Activated CD4-positive, alpha-beta T cell treated with anti-CD3 and anti-CD28 coated beads for 4 hours (primary cell): ENCODE measurements at places on chromosomes 5 and 9.

- DNase-seq = no peak
Measured at GRCh38 chr9:127277099-127277498, 12.5 kb downstream of the GARNL3 start.

GRCh38 chr5:10091701-10092100, 158.0 kb downstream of the ATPSCKMT start:
- no peak for DNase-seq

- DNase-seq = no peak
Measured at GRCh38 chr5:149125386-149125891, 15.9 kb upstream of the ABLIM3 start.

DNA sequence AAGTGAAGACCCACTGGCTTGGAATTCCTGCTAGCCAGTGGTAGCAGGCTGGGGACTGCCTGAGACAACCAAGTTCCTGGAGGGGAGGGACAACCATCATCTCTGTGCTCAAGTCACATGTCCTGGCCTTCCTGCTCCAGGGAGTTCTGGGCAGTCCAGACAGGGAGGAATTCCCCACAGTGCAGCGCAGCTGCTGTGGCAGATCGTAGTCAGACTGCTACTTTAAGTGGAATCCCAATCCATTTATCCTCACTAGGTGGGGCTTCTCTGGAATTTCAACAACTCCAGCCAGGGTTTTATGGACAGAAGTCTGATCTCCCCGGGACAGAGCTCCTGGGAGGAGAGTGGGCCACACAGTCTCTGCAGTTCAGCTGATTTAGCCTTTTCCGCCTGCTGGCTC, 20.9 kb upstream of the OR5C1 start:
- DNase-seq = no peak

DNA sequence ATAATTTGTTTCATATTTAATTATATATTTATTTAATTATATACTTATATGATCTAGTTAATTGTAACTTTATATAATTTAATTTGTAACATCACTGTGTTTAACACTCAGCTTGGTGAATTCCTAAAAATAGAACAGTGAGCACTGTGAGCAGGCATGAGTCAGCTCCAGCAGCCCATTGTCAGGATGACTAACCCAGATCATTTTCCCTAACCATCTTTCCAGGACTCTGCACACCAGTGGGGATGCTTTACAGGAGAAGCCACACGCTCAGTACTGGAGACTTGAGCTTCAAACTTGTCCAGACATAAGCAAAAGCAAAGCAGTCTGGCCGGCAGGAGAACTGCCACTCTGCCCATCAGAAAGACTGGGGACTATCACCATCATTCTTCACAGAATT, 446.2 kb upstream of the TRPC7 start:
- no peak for DNase-seq

DNA sequence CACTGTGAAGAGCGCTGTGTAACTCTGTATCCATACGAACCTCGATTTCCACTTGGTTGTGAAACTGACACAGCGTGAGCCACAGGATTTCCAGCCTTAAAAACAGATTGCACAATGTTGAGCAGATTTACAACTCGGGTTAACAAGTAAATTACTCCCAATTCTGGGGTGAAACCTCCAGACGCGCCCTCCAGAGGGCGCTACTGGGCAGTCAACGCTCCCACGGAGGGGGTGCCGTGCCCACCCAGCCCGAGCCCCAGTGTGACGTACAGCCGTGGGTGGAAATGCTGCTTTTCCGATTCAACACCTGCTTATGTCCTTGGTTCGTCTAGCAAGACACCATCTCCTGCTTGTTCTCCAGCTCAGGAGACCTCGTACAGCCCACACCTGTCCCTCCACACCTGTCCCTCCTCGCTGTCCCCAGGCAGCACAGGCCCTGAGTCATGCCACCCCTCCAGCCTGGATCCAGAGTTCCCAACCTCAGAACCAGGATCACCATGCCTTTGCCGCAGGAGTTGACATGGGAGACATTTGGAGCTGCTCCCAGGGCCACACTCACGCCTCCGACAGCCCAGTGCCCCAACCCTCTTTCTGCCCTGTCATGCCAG, 34.4 kb upstream of the SLC6A3 start:
- peak; percentile 28 for DNase-seq

GRCh38 chr5:32150366-32150765, 23.8 kb downstream of the GOLPH3 start:
- DNase-seq = no peak

DNA sequence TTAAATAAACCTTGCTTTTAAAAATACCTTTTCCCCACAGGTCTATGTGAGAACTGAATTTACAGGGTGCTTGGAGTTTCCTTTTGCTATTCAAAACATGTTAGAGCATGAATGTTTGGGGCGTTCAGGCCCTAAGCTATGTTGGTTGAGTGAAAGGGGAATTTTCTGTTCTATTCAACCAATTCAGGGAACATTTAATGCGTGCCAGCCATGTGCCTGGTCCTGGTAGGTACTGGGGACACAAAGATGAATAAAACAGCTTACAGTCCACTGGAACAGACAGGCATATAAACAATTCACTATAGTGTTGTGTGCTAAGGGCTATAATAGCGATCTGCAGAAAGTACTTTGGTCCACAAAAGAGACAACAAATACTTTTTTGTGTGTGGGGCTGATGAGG, 108.5 kb downstream of the ZSWIM6 start:
- DNase-seq = no peak

DNA sequence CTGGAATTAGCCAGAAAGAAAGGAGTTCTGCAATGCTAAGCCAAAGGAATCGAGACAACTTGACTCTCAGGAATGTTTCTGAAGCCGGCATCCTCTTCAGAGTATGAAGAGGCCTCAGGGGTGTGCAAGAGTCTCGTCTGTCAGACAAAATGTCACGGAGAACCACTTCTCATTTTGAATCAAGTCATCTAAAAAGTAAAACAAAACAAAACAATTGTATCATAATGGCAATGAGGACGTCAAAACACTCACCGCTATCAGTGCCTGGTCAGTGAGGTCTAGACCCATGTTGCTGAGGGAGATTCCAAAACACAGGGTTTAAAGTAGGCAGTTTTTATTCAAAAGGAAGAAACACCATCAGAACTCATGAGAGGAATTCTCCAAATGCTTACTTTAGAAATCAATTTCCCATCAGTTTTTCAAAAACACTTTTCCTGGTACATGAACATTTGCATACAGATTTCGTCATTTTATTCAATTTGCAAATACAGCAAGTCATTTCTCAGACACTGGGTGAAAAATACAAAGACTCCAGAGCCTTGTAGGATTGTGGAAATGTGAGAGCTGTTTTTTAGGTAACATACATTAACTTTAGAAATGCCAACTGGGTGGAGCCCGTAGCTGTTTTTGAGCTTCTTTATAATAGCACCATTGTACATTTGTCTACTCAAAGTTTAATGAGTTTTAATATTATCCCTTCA, 89.5 kb upstream of the MAP3K1 start:
- DNase-seq = no peak

- DNase-seq = no peak
Measured at GRCh38 chr9:137759117-137759516, 118.5 kb upstream of the CACNA1B start.

- DNase-seq = no peak
Measured at GRCh38 chr9:75914883-75915452, 24.5 kb downstream of the PCSK5 start.

GRCh38 chr9:120210274-120210673, 369.7 kb downstream of the CDK5RAP2 start:
- no peak for DNase-seq

GRCh38 chr9:134619983-134620661, 21.5 kb upstream of the COL5A1 start:
- DNase-seq = no peak

GRCh38 chr5:91257301-91257700, 125.8 kb downstream of the ARRDC3 start:
- no peak for DNase-seq

- no peak for DNase-seq
Measured at GRCh38 chr5:87195616-87196015, 72.1 kb upstream of the RASA1 start.

GRCh38 chr9:108664309-108665255, 191.2 kb downstream of the ACTL7B start:
- DNase-seq = no peak

DNA sequence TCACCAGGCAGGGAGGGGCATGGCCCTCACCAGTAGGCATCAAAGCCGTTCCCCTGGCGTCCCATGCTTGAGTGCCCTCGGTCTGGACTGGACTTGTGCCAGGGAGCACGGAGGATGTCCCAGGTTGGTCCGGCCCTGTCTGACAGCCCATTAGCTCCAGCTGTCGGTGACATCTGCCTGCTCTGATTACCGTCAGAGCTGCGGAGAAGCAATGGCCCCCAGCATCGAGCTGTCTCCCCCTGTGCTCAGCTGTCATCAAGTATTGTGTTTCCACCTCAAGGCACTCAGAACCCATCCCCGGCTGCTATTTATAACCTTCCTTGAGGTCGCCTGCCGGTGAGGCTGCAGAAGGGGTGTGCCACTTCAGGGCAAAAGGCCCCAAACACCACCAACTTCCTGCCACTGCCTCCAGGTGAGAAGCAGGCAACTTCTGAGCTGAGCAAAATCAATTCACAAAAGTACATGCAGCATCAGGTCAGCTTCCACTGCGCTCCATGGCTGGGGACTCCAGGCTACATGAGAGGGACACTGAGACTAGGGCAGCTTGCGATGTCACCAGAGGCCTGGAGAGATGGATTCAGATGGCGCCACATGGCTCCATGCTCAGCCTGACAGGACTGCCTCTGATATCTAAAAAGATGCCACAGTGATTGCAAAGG, 142.7 kb downstream of the C5orf15 start:
- DNase-seq = no peak

DNA sequence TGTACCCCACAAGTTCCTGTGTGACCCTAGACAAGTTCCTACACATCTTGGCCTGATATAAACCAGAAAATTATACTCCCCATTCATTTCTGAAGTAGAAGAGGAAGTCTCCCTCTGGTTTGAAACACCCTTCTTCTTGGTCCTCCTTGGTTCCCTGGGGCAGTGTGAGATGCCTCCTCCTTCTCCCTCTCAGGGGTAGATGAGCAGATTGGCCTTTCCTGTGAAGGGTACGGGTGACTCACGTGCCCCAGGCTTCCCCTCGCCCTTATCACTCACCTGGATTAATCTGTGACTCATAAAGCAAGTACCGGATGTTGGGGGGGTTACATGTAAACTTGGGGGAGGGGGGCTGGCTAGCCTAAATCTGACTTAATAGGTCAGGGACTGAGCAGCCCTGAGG, 11.1 kb upstream of the AQP3 start:
- DNase-seq = peak; percentile 79

- no peak for DNase-seq
Measured at GRCh38 chr9:33294670-33295432, 4.5 kb downstream of the NFX1 start.

DNA sequence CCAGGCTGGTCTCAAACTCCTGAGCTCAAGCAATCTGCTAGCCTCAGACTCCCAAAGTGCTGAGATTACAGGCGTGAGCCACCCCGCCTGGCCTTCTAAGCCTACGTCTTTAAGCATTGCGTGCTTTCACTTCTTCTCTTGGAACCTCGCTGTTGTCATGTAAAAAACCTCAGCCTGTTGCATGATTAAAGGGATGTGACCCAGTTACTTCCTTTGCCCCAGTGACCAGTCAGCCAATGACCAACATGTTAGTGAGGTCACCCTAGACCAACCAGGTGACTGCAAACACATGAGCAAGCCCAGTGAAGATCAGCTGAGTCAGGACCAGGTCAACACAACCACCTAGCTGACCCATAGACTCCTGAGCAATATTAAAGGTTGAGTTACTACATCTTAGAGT, 10.5 kb downstream of the KIF4B start:
- no peak for DNase-seq

- DNase-seq = no peak
Measured at GRCh38 chr5:74019923-74020322, 393.9 kb downstream of the ARHGEF28 start.

DNA sequence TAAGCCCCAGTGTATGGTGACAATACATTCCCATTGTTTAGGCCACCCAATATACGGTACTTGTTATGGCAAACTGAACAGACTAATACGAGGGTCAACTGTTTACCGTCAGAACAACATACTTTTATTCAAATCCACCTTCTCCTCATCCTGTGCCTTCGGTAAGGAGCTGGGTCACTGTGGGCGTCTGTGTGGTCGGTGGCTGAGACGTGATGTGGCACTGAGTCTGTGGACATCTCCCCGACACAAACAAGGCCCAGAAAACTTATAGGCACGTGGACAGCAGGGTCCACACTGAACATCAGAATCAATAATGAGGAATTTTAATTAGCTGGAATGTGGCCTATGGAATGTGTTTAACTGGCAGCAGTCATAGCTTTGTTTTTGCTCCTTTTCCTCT, 154.3 kb upstream of the IRX2 start:
- no peak for DNase-seq

DNA sequence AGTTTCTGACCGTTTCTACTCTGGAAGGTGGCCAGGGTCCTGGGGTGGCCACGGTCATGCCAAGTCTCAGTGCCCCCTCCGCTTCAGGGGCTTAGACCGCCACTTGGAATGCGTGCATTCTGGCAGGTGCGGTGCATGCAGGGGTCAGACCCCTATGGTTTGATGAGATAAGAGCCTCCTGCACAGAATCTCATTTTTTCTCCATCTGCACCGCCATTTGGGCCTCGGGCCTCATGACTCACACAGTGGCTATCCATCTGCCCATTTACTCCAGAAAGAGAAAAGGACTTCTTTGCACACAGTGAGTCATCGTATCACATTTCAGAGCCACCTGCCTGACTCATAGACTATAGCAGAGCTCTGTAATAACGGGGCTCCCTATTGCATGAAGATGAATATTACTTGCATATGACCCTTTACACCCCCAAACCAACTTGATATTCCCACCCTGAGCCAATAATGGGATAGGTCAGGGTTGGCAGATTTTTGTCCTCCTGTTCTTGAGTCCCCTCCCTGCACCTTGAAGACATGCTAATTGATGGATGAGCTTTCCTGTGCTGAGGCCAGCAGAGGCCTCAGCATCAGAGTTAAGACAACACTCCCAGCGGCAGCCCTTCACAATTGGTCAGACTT, 157.4 kb downstream of the NR3C1 start:
- DNase-seq = no peak

- no peak for DNase-seq
Measured at GRCh38 chr5:129748913-129749880, 1.3 kb downstream of the MINAR2 start.

DNA sequence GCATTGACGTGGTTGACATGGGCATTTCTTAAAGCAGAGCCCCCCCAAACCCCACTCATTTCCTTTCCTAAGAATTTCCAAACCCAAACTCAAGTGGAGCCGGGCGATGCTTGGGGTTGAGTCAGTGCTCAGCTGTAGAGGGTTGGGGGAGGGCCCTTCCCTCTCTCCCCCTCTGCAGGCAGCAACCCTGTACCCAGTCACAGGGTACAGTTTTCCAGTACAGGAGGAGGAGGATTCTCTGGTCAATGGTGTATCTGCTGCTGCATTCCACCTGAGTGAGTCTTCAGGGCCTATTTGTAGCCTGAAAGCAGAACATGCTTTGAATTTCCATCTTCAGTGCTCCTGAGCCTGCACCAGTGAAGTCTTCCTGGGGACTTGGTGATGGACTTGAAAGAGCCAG, 55.8 kb downstream of the ENTREP1 start:
- no peak for DNase-seq

GRCh38 chr5:164672931-164673694, 1167.7 kb downstream of the MAT2B start:
- no peak for DNase-seq

- DNase-seq = peak; percentile 81
Measured at GRCh38 chr5:132294728-132295504, 722 bp downstream of the SLC22A4 start.
